ENCODE measurements at places on chromosomes 13 and 19.

DNA sequence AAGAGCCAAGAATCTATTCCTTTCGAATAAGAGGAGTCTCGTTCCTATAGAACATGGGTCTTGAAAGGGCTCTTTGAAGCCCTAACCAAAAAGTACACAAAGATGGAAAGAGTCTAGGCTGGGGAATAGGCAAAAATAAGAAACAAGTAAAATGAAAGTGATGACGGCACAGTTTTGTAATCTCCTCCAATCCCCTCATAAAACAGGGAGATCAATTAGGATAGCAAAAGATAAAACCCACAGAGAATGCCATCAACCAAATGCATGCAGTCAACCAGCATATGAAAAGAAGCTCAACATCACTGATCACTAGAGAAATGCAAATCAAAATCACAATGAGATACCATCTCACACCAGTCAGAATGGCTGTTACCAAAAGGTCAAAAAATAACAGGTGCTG lies 122.4 kb upstream of the LSM14A start:
- DNase-seq, result no peak

GRCh38 chr19:45518469-45518826 lies 11.2 kb downstream of the VASP start:
- no peak for DNase-seq

- DNase-seq, result no peak
Observed at GRCh38 chr13:77213644-77214043, 113.2 kb downstream of the MYCBP2 start.

DNA sequence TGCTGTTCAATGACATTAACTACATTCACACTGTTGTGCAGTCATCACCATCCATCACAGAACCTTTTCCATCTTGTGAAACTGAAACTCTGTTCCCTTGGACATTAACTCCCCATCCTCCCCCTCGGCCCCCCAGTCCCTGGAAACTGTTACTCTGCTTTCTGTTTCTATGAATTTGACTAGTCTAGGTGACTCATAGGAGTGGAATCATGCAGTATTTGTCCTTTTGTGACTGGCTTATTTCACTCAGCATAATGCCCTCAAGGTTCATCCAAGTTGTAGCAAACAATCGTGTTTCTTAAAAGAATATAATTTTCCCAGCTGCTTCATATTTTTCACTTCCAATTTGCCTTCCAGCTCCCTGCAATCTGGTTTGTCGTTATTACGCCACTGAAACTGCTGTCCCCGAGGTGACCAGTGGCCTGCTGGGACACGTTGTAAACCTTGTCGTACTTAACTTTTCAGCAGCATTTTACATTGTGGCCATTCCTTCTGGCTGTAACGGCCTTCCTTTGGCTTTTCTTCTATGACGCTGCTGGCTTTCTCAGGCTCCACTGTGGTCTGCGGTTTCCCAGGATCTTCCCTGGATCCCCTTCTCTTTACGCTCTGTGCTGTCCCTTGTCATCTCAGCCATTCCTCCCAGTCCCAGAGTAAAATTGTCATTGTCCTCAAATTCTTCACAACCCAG lies 74.0 kb downstream of the DHRS12 start:
- no peak for DNase-seq

Data from esophagus squamous epithelium (tissue), 5 donors.